HT1080 (cell line): ENCODE measurements at places on chromosomes 2 and 18. TPM values are rescaled to one million over a fixed set of nuclear protein-coding genes. Genes with fewer than 3 reads are reported as not detected.

LYG1 gene
- total RNA-seq = 0.17 TPM in 1 of 2 replicates, not detected in the other

NEU4 gene
- total RNA-seq = 1.4 TPM in 1 of 2 replicates, not detected in the other

TSPYL6 gene
- total RNA-seq = not detected in 2 replicates

DNA sequence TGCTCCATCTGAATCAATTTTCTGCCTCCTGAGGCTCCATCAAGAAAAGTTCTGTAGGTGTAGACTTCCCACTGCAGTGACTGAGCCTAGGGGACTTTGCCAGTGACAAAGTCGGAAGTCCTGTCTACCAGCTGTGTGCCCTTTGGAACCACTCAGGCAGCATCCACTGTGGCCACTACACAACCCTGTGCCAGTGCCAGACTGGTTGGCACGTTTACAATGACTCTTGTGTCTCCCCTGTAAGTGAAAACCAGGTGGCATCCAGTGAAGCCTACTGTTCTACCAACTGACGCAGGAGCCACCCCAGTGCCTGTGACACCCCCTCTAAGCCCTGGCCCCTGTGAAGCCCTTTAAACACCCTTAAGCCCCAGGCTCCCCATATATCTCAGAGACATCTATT lies 132.1 kb upstream of the SERPINE2 start:
- DNase-seq = no peak

- DNase-seq = peak; percentile 69
Measured at GRCh38 chr2:181138816-181139215, 158.4 kb downstream of the UBE2E3 start.

- no peak for DNase-seq
Measured at GRCh38 chr2:199943373-199943772, 11.9 kb downstream of the TYW5 start.

GRCh38 chr18:55422456-55423180 lies 165.4 kb downstream of the TCF4 start:
- DNase-seq = no peak

DNA sequence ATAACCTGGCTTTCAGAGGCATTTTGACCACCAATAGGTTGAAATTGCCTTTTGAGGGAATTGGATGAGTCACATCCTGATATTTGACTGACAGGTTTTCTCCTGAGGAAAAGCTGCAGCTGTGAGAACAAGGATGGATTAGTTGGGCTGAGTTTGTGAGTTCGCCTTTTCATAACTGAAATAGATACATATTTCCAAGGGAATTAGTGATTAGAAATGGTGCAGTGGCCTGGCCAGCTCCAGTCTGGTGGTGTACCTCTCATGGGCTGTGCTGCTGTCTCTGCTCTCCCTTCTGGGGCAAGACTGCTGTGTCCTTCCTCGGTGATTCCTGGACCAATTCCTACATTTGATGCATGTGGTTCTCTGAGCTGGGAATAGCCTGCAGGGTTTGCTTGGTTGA lies 341.3 kb downstream of the TSN start:
- peak; percentile 45 for DNase-seq

GRCh38 chr2:12955864-12956263 lies 239.1 kb downstream of the TRIB2 start:
- DNase-seq = no peak
